Upper lobe of left lung (tissue), 6 donors: ENCODE measurements at places on chromosomes 1 and 21. TPM values are rescaled to one million over a fixed set of nuclear protein-coding genes. Genes with fewer than 3 reads are reported as not detected.

The DDOST gene
- 54.5 TPM for total RNA-seq

The C1orf226 gene
- total RNA-seq = 10.1 TPM

DNA sequence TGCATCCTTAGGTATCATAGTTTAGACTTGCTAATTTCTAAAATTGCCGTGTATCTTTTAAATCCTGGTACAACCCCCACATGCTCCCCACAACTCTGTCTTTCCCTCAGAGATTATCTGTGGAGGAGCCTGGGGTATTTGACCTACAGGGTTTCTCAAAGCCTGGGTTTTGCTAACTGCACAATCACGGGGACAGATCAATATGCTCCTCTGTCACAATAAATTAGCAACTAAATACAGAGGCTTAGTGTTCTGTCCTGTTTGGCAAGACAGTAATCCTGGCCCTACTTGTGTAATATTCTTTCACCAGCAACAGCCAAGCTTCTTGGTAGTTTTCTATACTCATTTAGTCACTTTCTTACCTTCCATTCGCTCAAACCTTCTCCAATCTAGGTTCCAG, 8.5 kb downstream of the ECHDC2 start:
- H3K27ac ChIP-seq = no peak overlapping the region
- H3K36me3 ChIP-seq = no peaks in the 10 kb centered on the region
- H3K27me3 ChIP-seq = no peaks in the 10 kb centered on the region

DNA sequence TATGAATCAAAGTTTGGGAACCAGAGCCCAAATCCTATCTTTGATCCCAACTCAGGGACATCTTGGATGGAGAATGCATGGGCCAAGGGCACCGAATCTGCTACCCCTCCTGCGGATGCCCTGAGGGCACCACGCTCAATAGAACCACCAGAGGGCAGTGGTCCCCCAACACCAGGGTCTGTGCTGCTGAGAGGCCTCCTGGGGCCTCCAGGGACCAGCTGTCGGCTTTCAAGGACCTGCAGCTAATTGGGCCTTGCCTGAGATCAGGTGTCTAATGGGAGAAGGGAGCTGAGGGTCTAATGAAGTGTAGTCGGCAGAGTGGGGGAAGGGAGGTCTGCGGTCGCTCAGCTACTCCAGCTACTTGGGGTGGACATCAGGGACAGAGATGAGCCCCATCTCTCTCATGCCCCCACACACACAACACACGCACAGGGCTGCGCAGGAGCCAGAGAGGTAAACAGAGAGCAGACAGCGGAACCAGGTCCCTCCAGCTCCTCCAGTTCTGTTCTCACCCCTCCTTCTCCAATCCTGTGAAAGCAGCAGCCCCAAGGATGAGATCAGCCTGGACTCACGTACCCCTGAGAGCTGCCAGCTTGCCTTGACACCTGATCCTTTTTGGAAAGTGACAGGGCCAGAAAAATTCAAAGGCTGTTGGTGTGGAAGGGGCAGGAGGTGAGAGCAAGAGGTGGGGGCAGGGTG, 34.9 kb upstream of the PPP1R15B start:
- peaks cover 57% of the 10 kb centered on the region for H3K36me3 ChIP-seq
- peaks cover 27% of the 10 kb centered on the region for H3K4me1 ChIP-seq
- no peak overlapping the region for H3K4me3 ChIP-seq
- no peak for DNase-seq
- no peaks in the 10 kb centered on the region for H3K27me3 ChIP-seq

GRCh38 chr1:9242338-9242969, 7.9 kb downstream of the H6PD start:
- no peaks in the 10 kb centered on the region for H3K27me3 ChIP-seq
- peaks cover 96% of the 10 kb centered on the region for H3K4me1 ChIP-seq
- H3K36me3 ChIP-seq = peaks cover 21% of the 10 kb centered on the region
- H3K4me3 ChIP-seq = no peak overlapping the region
- peak overlapping the region; percentile 76 for H3K27ac ChIP-seq

DNA sequence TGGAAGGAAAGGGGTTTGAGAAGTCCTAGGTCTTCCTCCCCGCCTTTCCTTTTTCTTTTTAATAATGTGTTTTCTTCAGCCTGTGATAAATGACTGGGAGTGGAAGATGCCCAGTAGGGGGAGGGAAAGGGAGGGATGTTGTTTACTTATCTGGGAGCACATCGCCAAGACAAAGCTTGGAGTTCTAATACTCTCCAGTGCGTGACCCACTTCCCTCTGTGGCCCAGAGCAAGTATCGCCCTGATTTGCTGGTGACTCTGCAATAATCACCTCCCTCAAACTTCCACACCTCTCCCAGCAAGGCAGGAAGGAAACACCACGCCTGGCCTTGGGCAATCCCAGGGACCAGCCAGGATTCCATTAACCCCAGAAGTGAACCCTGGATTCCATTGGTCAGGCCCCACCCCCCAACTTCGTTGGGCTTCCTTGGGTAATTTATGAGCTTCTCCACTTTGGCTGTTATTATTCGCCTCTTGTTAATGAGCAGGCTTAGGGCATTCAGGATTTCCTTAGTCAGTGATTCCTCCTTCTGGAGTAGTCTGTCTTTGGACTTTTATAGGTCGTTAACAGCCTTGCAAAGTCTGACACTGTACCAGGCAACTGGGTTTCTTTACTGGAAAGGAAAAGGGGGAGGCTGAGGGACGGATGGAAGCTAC, 24.3 kb upstream of the GRHL3 start:
- no peaks in the 10 kb centered on the region for H3K27me3 ChIP-seq
- peaks cover 17% of the 10 kb centered on the region for H3K4me1 ChIP-seq
- peak overlapping the region; percentile 64 for H3K27ac ChIP-seq
- no peak for DNase-seq
- H3K36me3 ChIP-seq = no peaks in the 10 kb centered on the region
- no peak overlapping the region for H3K4me3 ChIP-seq

DNA sequence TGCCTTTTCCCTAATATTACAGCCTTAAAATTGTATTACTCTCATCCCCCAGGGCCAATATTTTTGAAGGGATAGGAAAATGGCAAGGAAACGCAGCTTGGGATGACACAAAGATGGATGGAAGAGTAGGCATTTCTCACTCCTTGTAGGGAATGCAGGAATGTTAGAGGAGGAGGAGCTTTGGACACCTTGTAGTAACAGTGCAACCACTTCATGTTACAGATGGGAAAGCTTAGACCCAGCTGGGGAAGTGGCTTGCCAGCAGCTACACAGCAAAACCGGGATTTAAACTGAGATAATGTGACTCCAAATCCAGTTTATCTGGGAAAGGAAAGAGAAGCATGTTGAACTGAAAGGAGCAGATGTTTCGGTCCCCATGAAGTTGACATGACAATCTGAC, 473.7 kb upstream of the DAB1 start:
- H3K36me3 ChIP-seq = no peaks in the 10 kb centered on the region
- no peak overlapping the region for H3K27ac ChIP-seq
- no peak overlapping the region for H3K4me3 ChIP-seq
- H3K27me3 ChIP-seq = no peaks in the 10 kb centered on the region

- no peak overlapping the region for H3K4me3 ChIP-seq
- no peaks in the 10 kb centered on the region for H3K36me3 ChIP-seq
- H3K27ac ChIP-seq = no peak overlapping the region
- no peaks in the 10 kb centered on the region for H3K27me3 ChIP-seq
- H3K4me1 ChIP-seq = peaks cover 14% of the 10 kb centered on the region
Observed at GRCh38 chr1:51506537-51506936, 12.5 kb downstream of the EPS15 start.
